ENCODE measurements at places on chromosomes 11 and 22. TPM values are rescaled to one million over a fixed set of nuclear protein-coding genes. Genes with fewer than 3 reads are reported as not detected.
A peak's percentile ranks its signal among the peaks of the same experiment; 100 is the strongest.

Gene SVIP
- 29.1 TPM for total RNA-seq

Gene USP2
- 7.6 TPM for total RNA-seq

Gene TRIOBP
- 128 TPM for total RNA-seq

Gene DNAJB13
- total RNA-seq = not detected

Gene CECR2
- 0.72 TPM for total RNA-seq

Gene CSF2RB
- total RNA-seq = 4.2 TPM

Gene BTG4
- not detected for total RNA-seq

DNA sequence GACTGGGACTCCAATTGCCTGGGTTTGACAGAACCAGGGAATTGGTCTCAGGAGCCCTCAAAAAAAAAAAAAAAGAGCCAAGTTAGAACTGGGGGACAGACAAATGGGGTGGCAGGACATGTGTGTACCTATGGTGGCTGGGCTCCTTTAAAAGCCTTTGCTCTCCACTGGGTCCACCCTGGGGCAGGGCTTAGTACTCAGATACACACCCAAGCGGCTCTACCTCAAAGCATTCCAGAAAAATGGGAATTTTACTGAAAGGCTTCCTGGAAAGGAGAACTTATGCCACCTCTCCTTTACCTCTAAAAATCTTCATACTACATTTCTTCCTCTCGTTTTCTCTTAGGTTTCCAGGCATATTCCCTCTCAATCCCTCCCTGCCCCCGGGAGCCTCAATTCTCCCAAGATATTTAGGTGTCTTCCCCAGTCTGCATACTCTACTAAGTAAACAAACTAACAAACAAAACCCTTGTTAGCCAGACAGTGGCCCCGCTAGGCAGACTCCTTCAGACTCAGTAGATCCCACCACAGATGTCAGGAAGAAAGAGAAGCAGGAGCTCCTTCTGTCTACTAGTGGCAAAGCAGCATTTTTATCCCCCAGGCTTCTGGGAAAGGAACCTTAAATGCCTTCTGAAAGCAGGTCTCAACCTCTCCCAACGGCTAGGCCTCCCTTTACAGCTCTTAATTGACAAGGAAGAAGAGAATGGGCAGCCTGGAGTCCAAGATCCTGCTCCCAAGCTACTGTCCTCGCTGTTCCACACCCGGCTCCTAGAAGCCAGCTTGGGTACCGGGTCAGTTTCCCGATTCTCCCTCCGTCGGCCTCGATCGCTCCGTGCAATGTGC, 653 bp downstream of the PCSK7 start:
- ATAC-seq = no peak
- H3K27ac ChIP-seq = peak overlapping the region; percentile 94
- peaks cover 39% of the 10 kb centered on the region for H3K36me3 ChIP-seq
- no peaks in the 10 kb centered on the region for H3K27me3 ChIP-seq
- H3K4me1 ChIP-seq = no peaks in the 10 kb centered on the region

DNA sequence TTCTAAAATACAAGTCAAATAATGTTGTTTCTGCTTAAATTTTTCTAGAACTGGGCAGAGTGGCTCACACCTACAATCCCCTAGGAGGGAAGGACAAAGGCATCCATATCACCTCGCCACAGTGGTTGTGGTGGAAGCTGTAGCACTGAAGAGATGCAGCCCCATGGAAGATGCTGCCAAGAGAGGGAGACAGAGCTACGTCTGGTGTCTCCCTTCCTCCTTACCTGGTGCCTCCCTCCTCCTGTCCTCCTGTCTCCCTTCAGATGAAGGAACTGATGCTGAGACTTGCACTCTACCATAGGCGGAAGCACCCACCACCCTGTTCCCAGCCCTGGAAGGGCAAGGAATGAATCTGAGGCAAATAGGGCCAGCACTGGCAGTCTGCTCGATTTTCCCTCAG, 22.3 kb downstream of the MMP27 start:
- H3K4me3 ChIP-seq = no peak overlapping the region
- no peaks in the 10 kb centered on the region for H3K4me1 ChIP-seq
- no peak for ATAC-seq

DNA sequence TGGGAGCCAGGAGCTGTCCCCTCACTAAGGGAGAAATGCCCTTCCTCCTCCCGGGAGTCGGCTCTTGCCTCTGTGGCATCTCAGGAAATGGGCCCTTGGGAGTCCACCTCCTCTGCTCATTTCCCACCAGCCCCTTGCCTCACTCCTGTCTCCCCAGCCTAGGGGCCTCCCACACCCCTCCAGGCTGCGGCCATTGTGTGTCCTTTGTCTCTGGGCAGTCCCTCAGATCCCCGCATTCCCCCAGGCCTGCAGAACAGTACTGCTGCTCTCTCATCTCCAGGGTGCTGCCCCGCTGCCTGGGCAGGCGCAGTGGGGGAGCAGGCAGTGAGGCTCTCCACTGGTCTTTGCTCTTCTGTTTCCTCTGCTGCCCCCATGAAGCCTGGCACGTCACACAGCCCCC, 25.0 kb downstream of the ADA2 start:
- no peak overlapping the region for H3K4me3 ChIP-seq
- peaks cover 16% of the 10 kb centered on the region for H3K27me3 ChIP-seq
- no peak for ATAC-seq

- ATAC-seq = no peak
- H3K27me3 ChIP-seq = no peaks in the 10 kb centered on the region
- no peak overlapping the region for H3K4me3 ChIP-seq
Observed at GRCh38 chr11:112874980-112875379, 86.2 kb upstream of the NCAM1 start.

GRCh38 chr11:111123463-111124398, 121.8 kb upstream of the POU2AF2 start:
- no peak for ATAC-seq
- H3K36me3 ChIP-seq = no peaks in the 10 kb centered on the region
- H3K27me3 ChIP-seq = no peaks in the 10 kb centered on the region
- H3K27ac ChIP-seq = no peak overlapping the region
- no peak overlapping the region for H3K4me3 ChIP-seq
- no peaks in the 10 kb centered on the region for H3K4me1 ChIP-seq

GRCh38 chr11:102936864-102937509, 18.5 kb downstream of the MMP13 start:
- no peak overlapping the region for H3K27ac ChIP-seq
- no peak for ATAC-seq
- H3K4me3 ChIP-seq = no peak overlapping the region

DNA sequence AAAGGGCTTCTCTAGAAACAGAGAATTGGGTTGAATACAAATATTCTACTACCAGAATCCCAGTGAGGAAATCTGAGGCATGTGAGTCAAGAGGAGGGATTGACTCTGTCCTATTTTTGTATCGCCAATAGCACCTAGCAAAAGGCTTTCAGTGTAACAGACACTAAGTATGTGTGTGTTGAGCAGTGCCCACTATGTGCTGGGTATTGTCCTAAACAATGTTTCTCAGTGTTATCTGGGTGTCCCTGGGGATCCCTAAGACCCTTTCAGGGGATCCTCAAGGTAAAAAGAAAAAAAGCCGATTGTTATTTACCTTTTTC, 21.0 kb upstream of the RBFOX2 start:
- H3K4me1 ChIP-seq = no peaks in the 10 kb centered on the region
- no peak overlapping the region for H3K27ac ChIP-seq
- ATAC-seq = no peak
- no peaks in the 10 kb centered on the region for H3K27me3 ChIP-seq
- no peaks in the 10 kb centered on the region for H3K36me3 ChIP-seq

- no peaks in the 10 kb centered on the region for H3K27me3 ChIP-seq
- no peak overlapping the region for H3K27ac ChIP-seq
- H3K4me3 ChIP-seq = no peak overlapping the region
Observed at GRCh38 chr11:73403541-73403940, 27.3 kb downstream of the RELT start.

GRCh38 chr22:48592488-48592887, 1235.2 kb downstream of the BRD1 start:
- H3K27ac ChIP-seq = no peak overlapping the region
- H3K4me3 ChIP-seq = no peak overlapping the region
- H3K4me1 ChIP-seq = no peaks in the 10 kb centered on the region
- H3K36me3 ChIP-seq = no peaks in the 10 kb centered on the region
- H3K27me3 ChIP-seq = peaks cover 62% of the 10 kb centered on the region

- H3K4me3 ChIP-seq = no peak overlapping the region
- H3K4me1 ChIP-seq = peaks cover 68% of the 10 kb centered on the region
- no peaks in the 10 kb centered on the region for H3K27me3 ChIP-seq
Observed at GRCh38 chr22:42076764-42077485, 2.6 kb upstream of the SMDT1 start.

GRCh38 chr11:77517753-77518152, 43.9 kb upstream of the PAK1 start:
- no peaks in the 10 kb centered on the region for H3K27me3 ChIP-seq
- ATAC-seq = no peak
- no peak overlapping the region for H3K4me3 ChIP-seq
- no peaks in the 10 kb centered on the region for H3K36me3 ChIP-seq
- no peak overlapping the region for H3K27ac ChIP-seq
